Renal cortical epithelial cell (primary cell): ENCODE measurements at places on chromosomes 3 and 15.

DNA sequence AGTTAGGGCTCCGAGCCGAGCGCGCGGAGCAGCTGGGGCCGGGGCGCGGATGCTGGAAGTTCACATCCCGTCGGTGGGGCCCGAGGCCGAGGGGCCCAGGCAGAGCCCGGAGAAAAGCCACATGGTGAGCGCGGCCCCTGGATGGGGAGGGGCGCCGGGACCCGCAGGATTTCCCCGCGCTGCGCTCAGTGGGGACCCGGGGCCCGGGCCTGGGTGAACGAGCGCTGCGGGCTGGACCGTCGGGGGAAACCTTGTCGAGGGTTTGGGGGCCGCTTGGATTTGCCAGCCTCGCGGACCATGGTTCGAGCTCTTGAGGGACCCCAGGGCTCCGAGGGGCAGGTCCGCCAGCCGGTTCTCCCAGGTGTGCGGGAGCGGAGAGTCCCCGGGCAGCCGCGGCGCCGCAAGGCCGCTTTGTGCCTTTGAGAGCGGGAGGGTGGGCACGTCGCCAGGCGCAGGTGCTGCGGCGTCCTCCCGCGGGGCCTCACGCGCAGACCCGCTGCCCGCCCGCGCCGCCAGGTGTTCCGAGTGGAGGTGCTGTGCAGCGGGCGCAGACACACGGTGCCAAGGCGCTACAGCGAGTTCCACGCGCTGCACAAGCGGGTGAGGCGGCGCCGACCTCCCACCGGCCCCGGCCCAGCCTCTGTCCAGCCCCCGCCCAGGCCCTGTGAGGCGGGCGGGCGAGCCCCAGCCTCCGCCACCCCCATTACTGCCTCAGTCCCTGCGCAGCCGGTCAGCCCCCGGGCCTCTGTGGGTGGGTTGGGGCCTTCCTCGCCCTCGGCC is at the start of gene SNX22:
TSS of gene SNX22 (plus strand) at position 5 of the 780 bp plus-strand sequence. CDS start at position 50, 45 bp downstream.
- no peak for DNase-seq

DNA sequence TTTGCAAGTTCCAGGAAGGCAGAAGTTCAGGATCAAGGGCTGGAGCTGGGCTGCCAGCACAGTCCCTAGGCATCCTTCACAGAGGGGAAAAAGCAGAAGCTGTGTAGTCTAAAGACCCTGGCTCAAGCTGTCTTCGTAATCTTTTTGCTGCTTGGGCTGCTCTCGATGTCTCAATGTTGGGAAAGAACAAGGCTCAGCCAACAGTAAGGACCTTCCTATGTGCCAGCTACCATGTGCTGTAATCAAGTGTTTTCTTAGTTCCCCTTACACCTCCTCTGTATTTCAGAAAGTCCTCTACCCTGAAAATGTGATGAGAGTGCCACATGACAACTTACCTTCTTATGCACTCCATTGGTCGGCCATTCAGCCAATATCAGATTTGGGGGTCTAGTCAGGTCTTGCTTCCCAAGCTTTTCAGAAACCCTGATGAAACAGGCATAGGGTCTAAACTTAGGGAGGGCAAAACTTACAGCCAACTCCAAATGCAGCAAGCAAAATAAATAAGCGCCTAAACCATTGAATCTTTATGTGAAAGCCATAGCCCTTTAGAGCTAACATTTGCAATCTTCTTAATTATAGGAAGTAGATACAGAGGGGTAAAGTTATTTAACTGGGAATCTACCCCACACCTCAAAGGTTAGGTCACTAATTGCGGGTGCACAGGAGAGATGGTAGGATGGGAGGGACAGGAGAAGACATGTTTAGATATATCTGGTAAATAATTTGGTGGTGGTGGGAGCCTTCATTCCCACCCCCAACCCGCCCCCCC is 1.2 kb upstream of the EDEM1 start:
- DNase-seq, result no peak

- no peak for DNase-seq
Observed at GRCh38 chr3:70383360-70383831, 71.0 kb upstream of the MDFIC2 start.

- no peak for DNase-seq
Observed at GRCh38 chr3:183810643-183811594, 14.5 kb downstream of the MAP6D1 start.

DNA sequence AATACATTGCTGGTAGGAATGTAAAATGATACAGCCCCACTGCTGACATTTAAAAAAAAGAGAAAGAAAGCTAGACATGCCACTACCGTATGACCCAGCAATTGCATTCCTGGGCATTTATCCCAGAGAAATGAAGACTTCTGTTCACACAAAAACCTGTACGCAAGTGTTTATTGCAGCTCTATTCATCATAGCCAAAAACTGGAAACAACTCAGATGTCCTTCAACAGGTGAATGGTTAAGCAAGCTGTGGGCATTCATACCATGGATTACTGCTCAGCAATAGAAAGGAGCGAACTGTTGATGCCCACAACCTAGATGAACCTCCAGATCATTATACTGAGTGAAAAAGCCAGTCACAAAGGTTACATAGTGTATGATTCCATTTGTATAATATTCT is 132.5 kb downstream of the MAP2K5 start:
- DNase-seq, result no peak

DNA sequence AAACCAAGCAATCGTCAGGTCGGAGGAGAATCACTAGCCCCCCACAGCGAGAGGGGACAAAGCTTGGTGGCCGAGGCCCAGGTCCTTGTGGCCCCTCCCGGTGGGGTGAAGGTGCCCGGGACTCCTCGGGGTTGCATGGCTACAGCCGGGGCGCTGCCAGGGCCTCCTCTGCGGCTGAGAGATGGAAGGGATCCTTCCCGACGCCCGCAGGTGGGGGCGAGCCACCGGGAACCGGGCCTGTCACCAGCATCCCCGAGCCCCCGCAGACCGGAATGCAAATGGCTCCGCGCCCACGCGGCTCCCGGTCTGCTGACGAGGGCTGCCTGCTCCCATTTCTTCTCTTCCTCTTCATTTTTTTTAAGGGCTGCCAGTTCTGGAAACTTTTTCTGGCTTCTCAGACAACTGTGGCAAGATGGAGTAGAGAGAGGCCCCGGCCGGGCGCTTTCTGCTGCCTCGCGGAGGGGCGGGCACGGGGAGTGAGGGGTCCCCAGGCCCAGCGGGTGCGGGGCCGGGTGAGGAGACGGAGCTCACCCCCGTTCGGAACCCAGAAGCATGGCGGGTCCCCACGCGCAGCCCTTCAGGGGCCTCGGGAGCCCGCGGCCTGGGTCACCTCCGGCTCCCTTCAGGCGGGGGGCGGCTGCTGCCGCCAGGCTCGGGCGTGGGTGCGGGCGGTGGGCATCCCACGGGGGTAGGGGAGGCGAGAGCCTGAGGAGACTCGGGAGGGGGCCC is 27.5 kb downstream of the MELTF start:
- DNase-seq, result no peak

- DNase-seq, result no peak
Observed at GRCh38 chr3:107204121-107204520, 173.1 kb upstream of the CCDC54 start.

GRCh38 chr15:94538280-94538679 is 306.9 kb downstream of the MCTP2 start:
- no peak for DNase-seq
